ENCODE measurements at places on chromosomes 16 and 17.
A peak's percentile ranks its signal among the peaks of the same experiment; 100 is the strongest.

GRCh38 chr16:11676799-11677198 lies 8.5 kb downstream of the SNN start:
- no peak for DNase-seq

GRCh38 chr17:17859909-17860765 lies 23.4 kb upstream of the SREBF1 start:
- peak; percentile 76 for DNase-seq

GRCh38 chr16:11836650-11837244 lies 14.6 kb downstream of the RSL1D1 start:
- no peak for DNase-seq

DNA sequence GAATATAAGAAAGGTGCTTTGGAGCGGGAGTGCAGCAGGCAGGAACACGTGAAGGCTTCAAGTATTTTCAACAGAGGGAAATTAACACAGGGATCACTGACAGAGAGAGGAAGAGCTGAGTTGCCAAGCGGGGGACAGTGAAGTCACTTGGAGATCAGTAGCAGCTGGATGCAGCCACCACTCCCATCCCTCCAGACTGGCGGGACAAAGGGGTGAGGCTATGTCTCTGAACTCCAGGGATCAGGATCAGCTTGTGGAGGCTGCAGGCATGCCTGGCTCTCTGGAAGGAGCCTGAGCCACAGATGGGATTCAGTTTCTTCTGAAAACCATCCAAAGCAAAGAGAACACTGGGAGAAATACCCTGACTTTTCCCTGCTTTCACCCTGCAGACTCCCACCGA lies 113.7 kb upstream of the IRX3 start:
- DNase-seq = no peak

DNA sequence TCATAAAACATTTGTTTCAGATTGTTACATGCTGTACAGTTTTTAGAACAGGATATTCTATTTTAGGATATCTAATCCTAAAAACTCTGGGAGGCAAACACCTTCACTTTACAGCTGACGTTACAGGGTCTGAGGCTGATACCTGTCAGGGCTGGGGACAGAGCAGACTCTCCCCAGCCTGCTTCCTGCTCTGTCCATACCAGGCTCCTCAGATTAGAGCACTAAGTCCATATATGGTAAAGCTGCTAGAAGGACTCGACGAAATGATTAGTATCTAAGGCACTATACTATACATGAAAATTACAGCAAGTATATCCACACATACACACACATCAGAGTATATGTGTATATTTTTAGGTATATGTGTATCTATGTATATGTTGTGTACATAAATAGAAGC lies 125.2 kb downstream of the ZFHX3 start:
- DNase-seq = no peak

Data from dorsolateral prefrontal cortex (tissue), 122 donors.